Right ventricle myocardium inferior (tissue), 1 donor: ENCODE measurements at places on chromosomes 1 and 21. TPM values are rescaled to one million over a fixed set of nuclear protein-coding genes. Genes with fewer than 3 reads are reported as not detected.

RBP7 gene
- total RNA-seq, result 39.3 TPM

DNA sequence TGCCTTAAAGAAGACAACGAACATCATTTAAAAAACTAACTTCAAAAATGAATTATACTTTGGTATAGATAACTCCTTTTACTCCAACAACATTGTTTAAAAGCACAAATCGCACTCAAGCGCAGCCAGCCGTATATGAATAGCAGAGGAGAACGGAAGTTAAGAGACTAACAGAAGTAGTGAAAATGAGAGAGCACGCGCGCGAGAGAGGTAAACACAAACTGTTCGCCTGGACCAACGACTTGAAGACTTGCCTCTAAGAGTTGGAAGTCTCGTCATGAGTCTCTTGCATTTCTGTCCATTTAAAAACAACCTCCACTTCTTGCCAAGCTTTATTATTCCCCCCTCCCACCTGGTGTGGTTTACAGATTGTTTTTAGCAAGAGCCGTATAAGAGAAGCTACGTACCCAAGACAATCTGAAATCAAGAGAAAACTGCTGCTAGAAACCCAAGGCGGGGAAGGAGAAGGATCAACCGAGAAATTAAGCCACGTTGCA lies 479 bp downstream of the SELENOF start:
- DNase-seq, result no peak

DNA sequence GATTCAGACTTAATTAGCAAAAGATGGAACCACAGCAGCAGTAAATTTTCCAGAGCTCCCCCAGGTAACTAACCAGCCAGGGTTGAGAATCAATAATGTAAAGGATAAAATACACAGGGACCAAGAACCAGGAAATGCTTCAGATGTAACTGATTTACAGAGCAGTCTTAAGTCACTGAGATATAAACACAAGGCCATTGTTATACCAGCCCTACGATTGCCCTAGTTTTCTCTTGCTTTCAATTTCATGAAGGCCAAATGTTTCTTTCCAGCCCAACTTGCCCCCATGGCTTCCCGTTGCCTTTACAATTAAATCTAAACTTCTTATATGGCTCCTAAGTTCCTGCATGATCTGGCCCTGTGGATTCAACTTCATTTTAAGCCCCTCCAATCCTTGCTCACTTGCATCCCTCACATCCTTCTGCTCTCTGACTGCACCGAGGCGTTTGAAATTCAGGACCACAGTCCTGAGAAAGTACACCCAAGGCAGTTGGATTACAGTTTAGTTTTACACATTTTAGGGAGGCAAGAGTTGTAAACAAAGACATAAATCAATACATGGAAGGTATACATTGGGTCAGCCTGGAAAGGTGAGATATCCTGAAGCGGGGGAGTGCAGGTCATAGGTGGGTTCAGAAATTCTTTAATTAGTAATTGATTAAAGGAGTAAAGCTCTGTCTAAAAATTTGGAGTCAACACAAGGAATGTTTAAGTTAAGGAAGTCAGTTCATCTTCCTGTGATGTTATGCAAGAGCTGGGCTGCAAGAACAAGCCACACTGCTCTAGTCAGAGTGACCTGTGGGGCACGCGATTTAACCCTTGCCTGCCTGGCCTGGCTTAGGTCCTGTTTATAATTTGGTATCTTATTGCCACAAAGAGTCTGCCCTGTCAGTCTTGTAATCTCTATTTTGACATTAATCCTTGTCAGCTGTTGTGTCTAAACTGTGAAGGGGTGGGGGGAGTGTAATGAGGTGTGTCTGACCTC lies 69.9 kb upstream of the COG2 start:
- no peak for DNase-seq

FMOD gene
- total RNA-seq, result 7.7 TPM

DNA sequence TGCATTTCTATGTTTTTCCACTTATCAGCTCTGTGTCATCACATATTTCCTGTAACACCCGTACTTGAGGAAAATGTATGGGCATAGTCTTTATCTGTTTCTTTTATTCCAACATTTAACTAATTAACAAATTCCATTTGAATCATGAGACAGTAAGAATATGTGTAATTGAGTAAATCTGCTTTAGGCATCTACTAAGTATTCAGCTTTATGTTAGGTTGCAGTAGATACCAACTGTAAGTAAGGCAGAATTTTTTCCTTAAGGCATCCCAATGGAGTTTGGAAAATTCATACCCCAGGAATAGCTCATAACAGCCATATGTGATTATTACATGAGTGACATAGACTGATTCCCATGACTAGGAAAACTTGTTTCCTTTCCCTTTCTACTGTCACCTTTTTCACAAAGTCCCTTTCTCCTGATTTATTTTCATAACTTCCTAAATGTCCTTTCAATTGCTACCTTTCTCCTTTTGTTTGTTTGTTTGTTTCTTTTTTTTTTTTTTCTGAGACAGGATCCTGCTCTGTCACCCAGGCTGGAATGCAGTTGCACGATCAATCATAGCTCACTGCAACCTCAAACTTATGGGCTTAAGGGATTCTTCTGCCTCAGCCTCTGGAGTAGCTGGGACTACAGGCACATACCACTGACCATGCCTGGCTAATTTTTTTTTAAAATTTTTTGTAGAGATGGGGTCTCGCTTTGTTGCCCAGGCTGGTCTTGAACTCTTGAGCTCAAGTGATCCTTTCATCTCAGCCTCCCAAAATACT lies 59.8 kb upstream of the CACYBP start:
- no peak for DNase-seq

DNA sequence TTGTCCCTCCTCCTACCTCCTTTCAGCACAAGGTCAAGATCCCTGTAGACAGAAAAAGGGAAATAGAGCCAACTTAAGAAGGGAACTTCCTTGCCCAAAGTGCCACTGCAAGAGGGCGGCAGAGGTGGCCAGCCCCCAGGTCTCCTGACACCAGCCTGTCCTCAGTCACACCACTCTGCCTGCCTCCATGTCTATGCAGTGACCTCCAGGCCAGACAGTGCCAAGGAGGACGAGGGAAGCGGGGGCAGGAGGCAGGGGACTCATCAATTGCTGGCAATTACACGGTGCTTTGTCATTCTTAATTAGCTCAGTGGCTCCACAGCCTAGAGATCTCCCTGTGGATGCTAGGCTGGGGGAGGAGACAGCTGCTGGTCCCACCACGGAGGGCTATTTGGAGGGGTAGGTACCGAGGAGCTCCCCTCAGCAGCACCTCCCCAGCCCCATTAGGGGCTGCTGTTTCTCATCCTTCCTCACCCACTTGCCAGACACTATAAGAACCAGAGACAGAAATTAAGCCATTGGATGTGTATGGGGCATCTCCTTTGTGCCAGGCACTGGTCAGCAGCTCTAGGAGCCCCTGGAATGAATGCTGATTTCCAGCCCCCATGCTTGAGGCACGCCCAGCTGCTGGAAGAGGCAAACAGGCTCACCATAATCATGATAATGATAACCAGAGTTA lies 6.1 kb upstream of the LDLRAP1 start:
- no peak for DNase-seq

- DNase-seq, result no peak
Observed at GRCh38 chr1:27979151-27979858, 19.5 kb downstream of the XKR8 start.

- DNase-seq, result no peak
Observed at GRCh38 chr1:27388337-27389005, 4.0 kb upstream of the GPR3 start.

SPRR2F gene
- not detected for total RNA-seq

GRCh38 chr1:220516014-220516721 lies 11.8 kb upstream of the MARK1 start:
- no peak for DNase-seq

CLCA1 gene
- not detected for total RNA-seq

- no peak for DNase-seq
Observed at GRCh38 chr1:162982364-162982763, 86.8 kb upstream of the RGS4 start.
